CD4-positive, CD25-positive, alpha-beta regulatory T cell (primary cell): ENCODE measurements at places on chromosomes 2 and 18.

DNA sequence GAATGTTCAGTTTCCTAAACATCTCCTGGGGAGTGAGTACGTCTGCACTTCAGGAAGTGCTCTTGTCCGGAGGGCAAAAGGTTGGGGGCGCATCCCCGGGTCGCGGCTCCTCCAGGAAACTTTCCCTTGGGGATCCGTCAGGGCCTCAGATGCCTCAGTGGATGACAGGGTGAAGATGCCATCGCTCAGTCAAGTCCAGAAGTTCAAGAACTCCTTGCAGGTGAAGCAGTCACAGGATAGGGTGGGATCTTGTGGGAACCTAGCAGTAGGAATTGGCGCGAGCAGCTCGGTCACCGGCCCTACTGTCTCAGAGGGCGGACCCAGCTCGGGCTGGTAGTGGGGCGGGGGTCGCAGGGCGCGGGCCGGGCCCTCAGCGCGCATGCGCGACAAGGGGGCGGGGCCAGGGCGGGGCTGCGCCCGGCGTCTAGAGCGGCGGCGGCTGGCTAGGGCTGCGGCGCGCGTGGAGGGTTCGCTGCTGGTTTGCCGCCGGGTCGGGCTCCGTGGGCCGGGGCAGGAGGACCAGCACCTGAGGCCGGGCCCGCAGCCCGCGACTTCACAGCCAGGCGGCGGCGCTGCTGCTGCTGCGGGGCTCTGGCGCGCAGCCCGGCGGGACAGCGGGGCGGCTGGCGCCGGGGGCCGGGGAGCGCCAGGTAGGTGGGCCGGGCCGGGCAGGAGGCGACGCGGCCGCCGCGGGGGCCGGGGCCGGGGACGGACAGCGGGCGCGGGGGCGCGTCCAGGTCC, at the start of gene INPP4A:
Gene INPP4A (plus strand): TSS at position 423 of the 741 bp plus-strand sequence. CDS start 75,191 bp downstream, outside the sequence.
- DNase-seq, result peak; percentile 73

GRCh38 chr2:10981941-10982431, 70.3 kb downstream of the KCNF1 start:
- DNase-seq, result no peak

GRCh38 chr2:241122376-241123002, 20.4 kb upstream of the MTERF4 start:
- no peak for DNase-seq

- DNase-seq, result no peak
Observed at GRCh38 chr18:10111944-10112343, 198.1 kb downstream of the VAPA start.

- DNase-seq, result no peak
Observed at GRCh38 chr18:70249118-70249517, 39.7 kb upstream of the SOCS6 start.

DNA sequence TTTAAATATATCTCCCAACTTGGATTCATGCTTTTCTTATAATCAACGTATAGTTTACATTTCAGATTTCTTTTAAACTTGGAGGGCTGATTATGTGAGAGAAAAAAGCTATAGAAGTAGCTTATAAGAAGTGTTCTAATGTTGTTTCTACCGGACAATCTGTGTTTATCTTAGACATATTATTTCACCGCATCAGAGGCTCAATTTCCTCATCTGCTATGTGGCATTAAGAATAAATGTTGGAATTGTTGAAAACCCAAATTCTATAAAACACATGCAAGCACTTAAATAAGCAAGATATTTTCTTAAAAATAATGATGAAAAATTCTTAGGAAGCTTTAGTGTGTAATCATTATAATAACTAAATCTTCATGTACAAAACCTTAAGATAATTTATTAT, 407.9 kb downstream of the HRH4 start:
- no peak for DNase-seq

DNA sequence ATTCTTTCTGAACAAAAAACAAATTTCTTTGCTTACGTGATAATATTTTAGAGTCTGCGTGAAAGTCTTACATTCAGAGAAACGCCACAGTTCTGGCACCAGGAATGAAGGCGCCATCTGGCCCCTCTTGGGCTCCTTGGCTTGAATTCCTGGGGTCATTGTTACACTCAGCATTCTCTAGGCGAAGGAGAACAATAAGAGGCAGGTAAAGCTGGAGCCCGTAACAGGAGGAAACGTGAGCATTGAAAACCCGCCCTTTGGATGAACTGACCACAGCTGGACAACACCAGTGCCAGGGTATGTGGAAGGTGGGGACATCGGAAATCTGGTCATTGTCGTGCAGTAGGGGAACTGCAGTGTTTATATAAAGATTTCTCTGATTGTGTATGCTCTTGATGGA, 144.8 kb downstream of the RNF152 start:
- no peak for DNase-seq
